ENCODE measurements at places on chromosomes 7 and 10.

- DNase-seq, result peak; percentile 84
Observed at GRCh38 chr7:155003376-155004214, 671 bp upstream of the PAXIP1 start.

DNA sequence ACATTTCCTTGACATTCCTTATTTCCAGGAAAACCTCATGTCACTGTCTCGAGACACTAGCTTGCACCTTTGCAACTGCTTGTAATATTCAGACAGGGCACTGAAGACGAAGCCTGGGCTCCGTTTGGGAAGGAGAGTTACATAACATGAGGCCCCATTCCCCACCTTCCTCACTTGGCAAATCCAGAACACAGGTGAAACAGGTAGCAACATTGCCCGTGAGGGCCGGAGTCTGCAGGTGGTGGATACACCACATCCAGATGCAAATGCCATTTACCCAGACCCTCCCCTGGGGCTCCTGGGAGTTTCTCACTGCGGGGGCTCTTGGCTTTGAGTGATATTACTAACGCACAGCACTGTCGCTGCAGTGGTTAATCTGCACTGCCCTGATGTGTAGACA lies 491.0 kb downstream of the PTPRN2 start:
- no peak for DNase-seq

DNA sequence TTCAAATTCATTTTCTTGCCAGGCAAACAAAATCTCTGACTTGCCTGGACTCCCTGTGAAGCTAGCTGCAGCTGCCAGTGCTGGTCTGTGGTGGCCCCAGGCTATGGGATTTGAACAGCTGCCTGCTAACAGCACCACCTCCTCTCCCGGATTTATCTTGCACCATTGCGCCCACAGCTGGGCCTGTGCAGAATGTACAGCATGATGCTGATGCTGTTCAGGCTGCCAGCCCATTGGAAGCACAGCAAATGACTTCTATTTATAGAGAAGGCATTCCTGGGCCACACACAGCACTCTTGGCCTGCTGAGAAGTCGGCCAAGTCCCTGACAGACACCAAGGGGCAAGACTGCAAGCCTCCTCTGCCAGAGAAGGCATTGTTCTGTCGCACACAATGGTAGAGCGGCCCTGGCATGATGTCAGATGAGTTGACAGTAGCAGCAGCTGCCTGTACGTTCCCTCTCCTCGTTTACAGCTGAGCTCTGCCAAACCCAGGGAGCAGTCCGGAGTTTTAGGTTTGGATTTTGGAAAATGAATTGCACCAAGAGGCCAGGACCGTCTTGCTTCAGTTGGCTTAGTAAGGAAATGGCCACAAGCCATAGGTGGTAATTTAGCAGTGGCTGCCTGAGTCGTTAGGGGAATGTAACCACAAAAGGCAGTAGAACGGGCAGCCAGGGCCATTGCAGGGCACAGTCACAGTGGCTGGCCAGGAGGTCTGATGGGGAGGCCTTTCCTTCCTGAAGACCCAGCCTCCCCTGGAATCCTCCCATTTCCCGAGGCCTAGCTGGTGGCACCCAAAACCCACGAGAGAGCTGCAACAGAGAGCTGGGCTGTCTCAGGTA lies 38.5 kb downstream of the MTURN start:
- DNase-seq, result no peak

DNA sequence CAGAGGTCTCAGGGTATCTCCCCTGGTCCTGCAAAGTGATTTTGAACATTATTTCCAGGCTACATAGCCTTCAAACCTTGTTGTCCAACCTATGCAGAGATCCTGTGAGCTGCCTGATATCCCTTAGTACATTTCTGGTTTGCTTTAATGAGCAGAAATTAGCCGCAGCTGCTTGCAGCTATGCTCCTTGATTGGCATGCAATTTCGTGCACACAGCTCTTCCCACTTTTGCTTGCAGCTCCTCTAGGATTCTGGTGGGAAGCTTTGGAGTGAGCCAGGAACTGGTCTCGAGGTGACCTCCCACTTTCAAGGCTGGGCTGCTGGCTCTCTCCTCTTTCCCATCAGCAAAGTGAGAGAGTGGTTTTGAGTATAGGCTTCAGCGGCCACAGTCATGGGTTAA lies 45.8 kb downstream of the OAT start:
- no peak for DNase-seq

- no peak for DNase-seq
Observed at GRCh38 chr7:7516156-7516555, 19.5 kb downstream of the COL28A1 start.

DNA sequence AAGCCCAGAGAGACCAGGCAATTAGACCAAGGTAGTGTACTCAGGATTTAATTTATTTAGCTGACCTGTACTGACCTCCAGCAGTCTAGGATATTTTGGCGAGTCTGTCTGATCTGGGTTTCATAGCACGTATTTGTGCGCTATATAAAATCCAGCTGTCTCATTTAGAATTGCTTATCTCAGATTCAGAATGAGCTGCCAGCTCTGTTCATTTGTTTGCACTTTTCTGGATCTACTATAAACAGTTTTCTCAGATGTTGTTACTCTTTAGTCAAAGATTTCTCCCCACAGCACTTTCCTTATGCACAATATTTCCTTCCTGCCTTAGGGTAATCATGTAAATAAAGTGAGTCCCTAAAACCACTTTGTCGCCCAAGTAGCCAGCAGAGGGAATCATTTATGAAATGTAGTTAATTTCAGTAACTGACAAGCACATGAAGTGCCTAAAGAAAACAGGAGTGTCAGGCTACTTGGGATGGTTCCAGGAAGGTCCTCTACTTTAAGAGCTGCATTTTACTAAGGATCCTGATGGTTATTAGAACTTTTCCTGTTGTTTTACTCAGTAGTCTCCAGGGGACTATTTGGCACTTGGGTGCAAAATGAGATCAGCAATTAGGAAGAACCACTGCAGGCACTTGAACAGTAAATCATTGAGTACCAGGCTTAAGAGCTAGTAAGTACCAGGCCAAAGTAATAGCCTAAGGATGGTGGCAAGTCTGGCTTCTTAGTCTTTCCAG lies 226.4 kb downstream of the TWIST1 start:
- DNase-seq, result no peak

Measured in GM12892 (cell line).